CD4-positive, alpha-beta T cell treated with Interleukin-17A for 1 hour (primary cell): ENCODE measurements at places on chromosomes 3 and 15.

GRCh38 chr15:73699249-73700040 lies 15.3 kb downstream of the CD276 start:
- no peak for DNase-seq

DNA sequence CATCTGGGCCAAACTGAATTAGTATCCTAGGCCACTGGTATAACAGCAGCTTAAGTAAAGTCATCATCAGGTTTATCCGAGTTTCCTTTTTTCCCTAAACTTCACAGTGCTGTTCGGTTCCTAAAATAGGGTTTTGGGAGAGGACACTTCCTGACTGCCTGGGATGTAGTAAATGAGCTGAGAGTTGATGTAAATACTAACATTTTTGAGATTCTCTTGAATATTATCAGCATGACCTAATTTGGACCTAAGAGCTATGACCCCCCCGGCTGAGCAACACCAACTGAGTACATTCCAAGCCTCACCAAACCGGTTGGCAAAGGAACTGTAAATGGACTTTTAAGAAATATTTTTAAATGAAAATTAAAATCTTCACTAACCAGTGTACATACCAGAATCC lies 78.8 kb downstream of the IL5RA start:
- DNase-seq = no peak

- DNase-seq = peak; percentile 52
Measured at GRCh38 chr3:157201648-157202278, 41.8 kb upstream of the CCNL1 start.

DNA sequence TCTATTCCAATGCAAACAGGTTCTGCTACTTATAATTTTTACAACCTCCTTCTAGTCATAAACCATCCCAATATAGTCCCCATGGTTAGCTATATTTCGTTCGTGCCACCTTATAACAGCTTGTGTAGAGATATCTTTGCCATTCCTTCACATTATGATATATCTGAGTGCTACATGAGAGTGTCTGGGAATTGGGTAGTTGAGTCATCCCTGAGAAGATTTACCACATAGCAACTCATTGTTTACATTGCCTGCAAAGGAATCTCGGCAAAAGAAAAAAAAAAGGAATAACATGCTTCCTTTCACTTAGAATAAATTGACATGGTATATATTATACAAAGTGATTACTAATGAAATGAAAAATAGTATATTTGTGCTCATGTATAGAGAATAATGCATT lies 86.0 kb upstream of the VGLL3 start:
- no peak for DNase-seq

DNA sequence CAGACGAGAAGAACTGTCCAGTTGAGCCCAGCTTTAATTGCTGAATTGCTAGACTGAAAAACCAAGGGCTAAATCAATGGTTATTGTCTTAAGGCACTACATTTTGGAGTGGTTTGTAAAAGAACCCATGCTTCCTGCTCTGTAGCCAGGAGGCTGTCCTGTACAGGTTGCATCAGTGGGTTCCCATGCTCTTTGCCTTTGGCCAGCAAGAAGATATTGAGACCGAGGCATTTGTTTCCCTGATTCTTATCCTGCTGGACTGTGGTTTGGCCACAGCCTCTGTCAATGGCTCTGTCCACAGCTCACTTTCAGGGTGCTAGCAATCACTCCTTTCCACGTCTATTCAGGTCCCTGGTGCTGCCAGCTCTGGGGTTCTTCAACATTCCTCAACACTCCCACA lies 89.6 kb downstream of the FAM43A start:
- no peak for DNase-seq

DNA sequence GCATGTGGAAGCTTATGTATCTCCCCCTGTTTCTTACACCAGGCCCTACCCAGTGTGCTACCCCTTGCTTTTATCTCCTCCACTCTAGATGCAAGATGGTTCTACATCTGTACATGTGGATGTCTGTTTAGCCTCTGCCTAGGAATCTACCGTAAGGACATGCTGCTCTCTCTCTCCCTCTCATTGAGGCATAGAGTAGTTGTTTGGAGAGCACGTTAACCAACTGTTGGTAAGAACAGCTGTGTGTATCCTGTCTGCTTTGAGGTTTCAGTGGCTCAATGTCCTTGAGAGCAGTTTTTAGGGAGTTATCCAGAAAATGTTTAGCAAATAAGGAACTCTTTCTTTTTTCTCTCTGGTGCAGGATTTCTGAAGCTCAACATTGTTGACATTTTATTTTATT lies 152.8 kb downstream of the DNAJB8 start:
- no peak for DNase-seq

GRCh38 chr3:107600780-107601179 lies 78.0 kb downstream of the BBX start:
- no peak for DNase-seq
